NCI-H446 treated with DMSO at 0.1 percent for 48 hours (cell line): ENCODE measurements at places on chromosomes 13 and 19.

DNA sequence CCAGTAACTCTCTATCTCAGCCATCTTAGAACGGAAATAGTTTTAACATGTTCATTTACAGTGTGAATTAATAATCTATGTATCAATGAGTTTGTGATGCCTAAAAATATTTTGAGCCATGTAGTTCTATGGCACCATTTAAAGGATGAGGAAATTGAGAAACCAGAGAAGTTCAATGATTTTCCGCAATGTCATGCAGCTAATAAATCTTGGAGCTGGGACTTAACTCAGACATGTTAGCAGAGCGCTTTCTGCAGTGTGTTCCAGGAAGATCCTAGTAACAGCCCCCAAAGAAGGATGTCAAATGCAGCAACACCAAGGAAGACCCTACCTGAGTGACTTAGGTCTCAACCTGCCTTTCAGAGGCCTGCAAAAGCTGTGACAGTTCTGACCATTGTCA is 99.3 kb upstream of the RAP2A start:
- no peak for DNase-seq

GRCh38 chr19:51687791-51688670 is 5.1 kb upstream of the SPACA6 start:
- no peak for DNase-seq

DNA sequence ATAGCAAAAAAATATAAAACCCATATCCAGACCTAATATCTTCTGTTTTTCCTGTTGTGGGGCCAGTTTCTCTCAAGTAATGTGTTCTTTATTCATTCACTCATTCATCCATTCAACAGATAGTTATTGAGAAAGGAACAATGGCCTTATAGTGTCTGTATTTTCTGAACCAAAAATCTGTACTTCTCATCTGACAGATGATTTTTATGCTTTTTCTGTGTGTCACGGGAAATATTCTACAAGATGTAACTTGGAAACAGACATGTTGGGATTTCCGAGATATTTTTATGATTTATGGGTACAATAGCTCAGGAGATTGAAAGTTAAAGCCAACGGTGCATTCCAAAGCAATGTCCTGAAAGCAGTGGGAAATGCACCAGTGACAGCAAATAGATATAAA is 5.7 kb downstream of the ACOD1 start:
- no peak for DNase-seq

- peak; percentile 24 for DNase-seq
Measured at GRCh38 chr19:33416307-33417215, 43.1 kb downstream of the CEBPG start.

DNA sequence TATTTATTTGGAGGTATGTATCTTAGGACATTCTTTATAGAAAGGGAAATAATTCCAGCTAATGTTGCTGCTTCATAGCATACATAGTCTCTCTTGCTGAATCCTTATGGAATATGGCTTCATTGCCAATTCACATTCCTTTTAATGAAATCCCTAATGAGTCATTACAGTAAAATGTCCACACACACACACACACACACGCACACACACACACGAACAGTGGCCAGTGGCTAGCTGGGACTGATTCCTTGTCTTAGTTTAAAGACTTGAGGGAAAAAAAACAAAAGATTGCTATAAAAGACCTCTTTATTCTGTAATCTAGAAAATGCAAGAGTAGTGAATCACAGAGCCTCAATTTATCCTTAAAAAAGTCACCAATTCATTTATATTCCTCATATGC is 301.6 kb downstream of the SLITRK6 start:
- DNase-seq = no peak

DNA sequence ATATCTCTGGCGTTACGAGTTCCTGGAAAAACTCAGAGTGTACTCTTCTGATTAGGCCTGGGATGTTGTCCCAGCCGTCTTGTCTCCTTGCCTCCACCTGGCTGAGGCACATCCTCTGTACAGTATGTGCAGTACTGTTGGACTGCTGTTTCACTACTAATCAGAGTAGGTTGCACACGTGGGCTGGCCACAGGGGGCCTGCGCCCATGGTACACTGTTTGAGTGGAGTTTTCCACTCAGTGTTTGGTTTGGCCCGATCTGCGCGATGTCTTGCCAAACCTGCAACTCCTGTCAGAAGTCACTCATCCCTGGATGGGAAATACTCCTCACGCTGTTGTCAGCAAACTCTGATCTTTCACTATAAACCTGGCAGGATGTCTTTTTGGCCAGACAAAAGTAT is 189.6 kb upstream of the CSNK1A1L start:
- DNase-seq = peak; percentile 52

GRCh38 chr19:12825254-12826131 is 8.9 kb downstream of the RTBDN start:
- no peak for DNase-seq

GRCh38 chr13:82370316-82370715 is 1512.0 kb downstream of the SLITRK1 start:
- no peak for DNase-seq

GRCh38 chr13:69641773-69642172 is 465.9 kb upstream of the ATXN8OS start:
- DNase-seq = no peak
